Stimulated activated CD4-positive, alpha-beta T cell treated with anti-CD3 and anti-CD28 coated beads, Interleukin-12 subunit alpha, Interleukin-12 subunit beta, amount 100 ng/mL, for 48 hours (primary cell): ENCODE measurements at places on chromosomes 5 and 9.

- no peak for DNase-seq
Observed at GRCh38 chr5:133933670-133934295, 34.6 kb downstream of the C5orf15 start.

GRCh38 chr5:82792096-82792495 is 285.1 kb downstream of the TMEM167A start:
- no peak for DNase-seq

GRCh38 chr5:134005417-134006061 is 764 bp upstream of the VDAC1 start:
- DNase-seq = no peak

DNA sequence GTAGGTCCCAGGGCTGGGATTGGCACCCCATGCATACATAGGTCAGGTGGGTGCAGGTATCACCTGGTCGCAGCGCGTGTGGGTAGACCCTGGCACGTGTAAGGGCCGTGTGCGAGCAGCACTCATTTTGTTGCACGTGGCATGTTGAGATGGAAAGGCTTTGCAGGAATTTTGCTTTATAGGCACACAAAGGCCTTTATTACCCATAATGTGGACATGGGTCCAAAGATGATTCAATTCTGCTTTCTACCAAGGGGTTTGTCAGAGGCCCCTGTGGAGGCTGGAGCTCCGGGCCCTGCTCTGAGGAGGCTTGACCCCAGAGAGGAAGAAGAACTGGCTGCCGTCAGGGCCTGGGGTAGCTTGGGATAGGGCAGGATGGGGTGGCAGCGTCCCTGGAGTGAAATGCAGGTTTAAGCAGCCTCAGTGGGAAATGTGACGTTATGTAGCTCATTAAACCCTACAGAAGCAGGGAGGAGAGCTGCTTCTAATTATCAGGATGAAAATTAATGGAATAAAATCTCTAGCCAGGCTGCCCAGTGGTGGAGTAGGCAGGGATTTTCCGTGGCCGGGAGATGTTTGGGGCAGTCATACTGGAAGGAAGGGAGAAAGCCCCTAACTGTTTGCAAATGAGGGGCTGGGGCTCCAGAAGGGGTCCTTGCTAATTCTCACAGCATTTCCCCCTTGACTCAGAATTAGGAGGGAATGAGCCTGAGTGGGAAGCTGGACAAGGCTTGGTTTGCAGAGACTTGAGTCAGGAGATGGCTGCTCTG is 103.3 kb upstream of the PITX1 start:
- no peak for DNase-seq

GRCh38 chr9:36222449-36222848 is 31.7 kb downstream of the CLTA start:
- DNase-seq = no peak

DNA sequence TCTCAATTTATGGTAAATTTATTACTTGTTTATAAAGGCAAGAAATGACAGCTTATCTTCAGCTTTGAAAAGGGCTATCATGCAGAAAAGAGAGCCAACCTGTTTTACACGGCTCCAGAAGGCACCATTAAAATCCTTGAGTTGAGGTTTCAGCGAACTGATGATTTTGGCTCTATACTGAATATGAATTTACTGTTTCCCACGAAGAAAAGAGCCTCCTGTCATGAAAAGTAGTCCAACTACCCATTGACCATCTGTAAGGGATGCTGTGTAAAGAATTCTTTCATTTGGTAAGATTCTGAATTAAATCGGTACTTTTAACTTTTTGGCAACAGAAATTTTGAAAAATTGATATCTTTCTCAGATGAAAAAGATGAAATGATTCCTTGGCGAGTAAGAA is 657.6 kb upstream of the ZNF608 start:
- no peak for DNase-seq

DNA sequence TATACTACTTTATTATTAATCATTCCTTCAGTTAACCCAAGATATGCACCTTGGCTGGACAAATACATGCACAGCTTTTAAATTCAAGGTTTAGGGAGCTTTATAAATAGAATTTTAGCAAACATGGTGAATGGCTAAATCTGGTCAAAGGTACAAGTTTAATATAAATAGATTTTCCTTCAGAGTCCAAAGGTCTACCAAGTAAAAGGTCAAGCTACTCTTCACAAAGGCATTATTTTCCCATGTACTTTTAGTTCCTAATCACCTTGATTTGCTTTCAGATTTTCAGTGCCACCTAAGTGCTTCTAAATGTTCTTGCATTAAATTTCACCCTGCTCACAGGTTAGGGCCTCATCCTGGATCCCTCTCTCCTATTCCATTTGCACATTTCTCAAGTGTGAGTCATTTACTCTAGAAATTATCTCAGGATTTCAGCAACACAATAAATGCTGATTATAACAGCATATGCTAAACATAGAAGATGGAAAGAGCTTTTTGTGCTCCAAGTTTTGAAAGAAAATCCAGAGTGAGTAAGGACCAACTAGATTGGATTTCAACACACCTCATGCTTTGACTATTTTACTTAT is 459.4 kb upstream of the ITGA1 start:
- no peak for DNase-seq

DNA sequence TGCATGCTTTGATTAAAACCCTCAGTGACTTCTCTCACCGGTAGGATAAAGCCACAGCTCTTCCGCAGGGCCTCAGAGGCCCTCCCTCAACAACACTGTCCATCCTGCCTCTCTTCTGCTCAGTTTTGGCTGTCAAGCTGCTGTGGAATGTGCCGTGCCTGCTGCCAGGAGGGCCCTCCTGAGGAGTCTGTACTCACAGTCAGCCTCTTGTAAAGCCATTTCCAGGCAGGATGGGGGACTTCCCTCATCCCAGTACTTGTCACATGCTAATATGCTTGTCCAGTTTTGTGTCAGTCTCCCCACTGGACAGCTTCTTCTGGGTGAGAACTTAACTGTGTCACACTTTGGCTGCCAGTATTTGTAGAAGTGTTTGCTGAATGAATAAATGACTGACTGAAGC is 13.9 kb upstream of the DDX41 start:
- no peak for DNase-seq

- DNase-seq = no peak
Observed at GRCh38 chr5:173833196-173833985, 54.8 kb upstream of the CPEB4 start.

GRCh38 chr5:65874241-65874640 is 52.1 kb upstream of the ERBIN start:
- DNase-seq = no peak

GRCh38 chr9:133260334-133261102 is 14.5 kb downstream of the ABO start:
- no peak for DNase-seq

DNA sequence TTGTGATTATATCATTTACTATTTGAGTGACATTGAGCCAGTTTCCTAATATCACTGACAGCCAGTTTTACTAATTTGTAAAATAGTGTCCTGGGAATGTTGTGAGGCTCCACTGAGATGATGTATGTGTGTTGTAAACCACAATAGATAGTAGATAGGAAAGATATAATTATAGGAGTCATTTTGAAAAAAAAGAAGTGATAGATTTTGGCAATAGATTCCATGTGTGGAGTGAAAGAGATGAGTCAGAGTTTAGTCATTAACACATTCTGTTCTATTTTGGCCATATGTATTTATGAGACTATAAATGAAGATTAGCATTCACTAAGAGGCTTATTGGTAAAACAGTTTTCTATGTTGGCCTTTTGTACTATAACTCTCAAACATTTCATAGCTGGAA is 388.2 kb downstream of the FAM170A start:
- no peak for DNase-seq

DNA sequence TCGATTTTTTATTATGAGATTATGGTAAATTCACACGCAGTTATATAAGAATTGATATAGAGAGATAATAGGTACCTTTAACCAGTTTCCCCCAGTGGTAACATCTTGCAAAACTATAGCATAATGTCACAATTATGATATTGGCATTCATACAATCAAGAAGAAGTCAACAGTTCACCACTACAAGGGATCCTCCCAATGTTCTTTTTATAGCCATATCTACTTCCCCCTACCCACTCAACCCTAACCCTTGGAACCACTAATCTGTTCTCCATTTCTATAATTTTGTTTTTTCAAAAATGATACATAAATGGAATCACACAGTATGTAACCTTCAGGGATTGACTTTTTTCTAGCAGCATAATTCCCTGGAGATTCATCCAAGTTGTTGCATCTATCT is 9.8 kb downstream of the ACTL7B start:
- no peak for DNase-seq

DNA sequence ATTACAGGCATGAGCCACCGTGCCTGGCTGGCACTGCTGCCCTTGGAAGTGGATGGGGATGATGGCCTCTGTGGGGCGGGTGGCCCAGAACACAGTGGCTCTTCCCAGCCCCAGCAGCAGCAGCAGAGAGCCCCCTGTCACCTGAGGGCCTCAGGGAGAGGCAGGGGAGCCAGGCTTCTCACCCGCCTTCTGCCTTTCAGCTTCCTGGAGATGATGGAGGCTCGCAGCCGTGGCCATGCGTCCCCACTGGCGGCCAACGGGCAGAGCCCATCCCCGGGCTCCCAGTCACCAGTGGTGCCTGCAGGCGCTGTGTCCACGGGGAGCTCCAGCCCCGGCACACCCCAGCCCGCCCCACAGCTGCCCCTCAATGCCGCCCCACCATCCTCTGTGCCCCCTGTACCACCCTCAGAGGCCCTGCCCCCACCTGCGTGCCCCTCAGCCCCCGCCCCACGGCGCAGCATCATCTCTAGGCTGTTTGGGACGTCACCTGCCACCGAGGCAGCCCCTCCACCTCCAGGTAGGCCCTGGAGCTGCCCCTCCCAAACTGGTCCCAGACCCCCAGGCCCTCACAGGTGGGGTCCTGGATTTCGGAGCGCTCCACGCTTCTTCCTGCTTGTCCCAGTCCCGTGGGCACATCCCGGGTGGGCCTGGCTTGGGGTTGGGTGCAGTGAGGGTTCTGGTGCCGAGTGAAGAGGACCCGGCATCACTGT is 5.0 kb upstream of the AJM1 start:
- DNase-seq = no peak

DNA sequence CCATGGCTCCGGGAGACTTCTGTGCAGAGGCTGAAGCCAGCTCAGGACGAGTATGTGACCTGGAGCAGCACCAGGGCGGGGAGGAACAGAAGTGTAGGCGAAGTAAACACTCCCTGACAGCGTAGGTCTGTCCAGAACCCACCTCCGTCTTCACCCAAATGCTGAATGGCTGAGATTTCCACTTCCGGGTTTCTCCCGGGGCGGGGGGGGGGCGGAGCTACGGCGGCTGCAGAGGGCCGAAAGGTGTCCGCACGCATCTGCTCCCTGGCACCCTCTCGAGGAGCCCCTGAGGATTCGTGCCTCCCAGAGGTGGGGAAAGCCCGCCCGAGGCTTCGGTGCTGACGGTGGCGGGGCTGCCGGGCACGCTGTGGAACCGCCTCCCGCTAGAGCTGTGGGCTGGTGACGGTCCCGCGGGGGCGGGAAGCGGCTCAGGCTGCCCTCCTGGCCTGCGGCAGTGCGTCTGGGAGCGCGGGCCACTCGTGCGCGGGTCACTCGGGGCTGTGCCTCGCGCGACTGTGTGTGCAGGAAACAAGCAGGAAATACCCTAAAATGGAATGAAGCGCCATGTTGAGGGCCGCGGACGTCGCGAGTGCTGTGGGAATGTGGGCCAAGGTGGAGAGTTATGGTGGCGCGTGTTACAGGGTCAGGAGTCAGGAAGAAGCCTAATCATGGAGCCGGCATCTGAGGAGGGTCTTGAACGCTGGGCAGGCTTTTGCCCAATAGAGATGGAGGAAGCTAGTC is 1425.4 kb downstream of the FOXD4L5 start:
- DNase-seq = no peak

- no peak for DNase-seq
Observed at GRCh38 chr5:175575301-175575700, 82.6 kb upstream of the HRH2 start.

DNA sequence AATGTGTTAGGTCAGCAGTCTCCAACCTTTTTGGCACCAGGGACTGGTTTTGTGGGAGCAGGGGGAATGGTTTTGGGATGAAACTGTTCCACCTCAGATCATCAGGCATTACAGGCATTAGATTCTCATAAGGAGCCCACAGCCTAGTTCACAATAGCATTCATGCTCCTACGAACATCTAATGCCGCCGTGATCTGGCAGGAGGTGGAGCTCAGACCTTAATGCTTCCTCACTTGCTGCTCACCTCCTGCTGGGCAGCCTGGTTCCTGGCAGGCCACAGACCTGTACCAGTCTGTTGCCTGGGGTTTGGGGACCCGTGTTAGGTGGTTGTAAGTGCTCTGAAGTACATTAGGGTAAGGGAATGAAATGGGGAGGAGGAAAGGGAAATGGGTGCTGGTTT is 9.7 kb upstream of the CTNNA1 start:
- no peak for DNase-seq

- no peak for DNase-seq
Observed at GRCh38 chr5:14406554-14406849, 175.1 kb upstream of the OTULINL start.

GRCh38 chr9:696332-697323 is 144.9 kb upstream of the DMRT1 start:
- DNase-seq = no peak

- no peak for DNase-seq
Observed at GRCh38 chr5:132949136-132949535, 14.3 kb downstream of the AFF4 start.

DNA sequence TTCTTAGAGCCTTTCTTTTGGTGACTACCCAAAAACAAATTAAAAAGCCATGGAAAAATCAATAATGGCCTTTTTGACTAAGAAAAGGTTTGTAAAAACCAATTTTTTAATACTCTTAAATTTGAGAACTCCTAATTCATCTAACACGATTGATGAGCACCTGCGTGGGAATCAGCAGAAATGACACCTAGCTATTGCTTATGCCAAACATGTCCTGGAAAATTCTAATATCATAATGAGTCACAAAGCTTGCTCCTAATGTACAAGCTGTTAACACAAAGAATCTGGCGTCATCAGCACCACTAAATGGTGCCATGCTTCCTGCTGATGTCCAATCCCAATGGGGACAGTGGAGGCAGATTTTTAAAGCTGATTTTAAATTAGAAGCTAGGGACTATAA is 146.2 kb upstream of the LRRTM2 start:
- no peak for DNase-seq

- DNase-seq = no peak
Observed at GRCh38 chr5:124156415-124156996, 589.9 kb downstream of the ZNF608 start.

DNA sequence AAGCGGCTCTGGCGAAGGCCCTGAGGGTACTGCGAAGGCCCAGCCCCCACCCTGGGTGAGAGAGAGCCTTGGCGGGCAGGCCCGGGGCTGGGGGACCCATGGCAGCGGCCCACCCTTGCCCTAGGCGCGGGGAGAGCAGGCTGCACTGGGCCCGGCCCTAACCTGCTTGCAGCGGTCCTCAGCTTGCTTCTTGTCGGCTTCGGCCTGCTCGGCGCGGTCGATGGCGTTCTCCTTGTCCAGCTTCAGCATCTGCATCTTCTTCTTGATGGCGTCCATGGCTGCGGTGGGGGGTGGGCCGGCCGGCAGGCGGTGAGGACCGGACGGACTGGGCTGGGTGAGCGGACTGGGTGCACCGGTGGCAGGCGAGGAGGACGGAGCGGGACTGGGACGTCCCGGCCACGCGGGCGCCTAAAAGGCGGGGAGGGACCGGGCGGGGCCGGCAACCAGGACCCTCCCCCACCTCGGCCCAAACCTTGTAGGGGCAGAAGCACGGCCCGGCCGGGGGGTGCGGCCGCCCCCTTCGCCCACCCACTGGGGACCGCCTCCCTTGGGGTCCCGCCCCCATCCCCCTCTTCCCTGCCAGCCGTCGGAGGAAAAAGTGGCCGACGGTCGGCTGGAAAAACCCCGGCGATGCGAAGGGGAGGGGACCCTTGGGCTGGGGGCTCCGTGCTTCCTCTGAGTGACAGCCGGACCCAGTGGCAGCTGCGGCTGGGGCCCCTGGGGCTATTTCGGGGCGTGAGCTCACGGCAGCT is at the start of gene TPM2:
TPM2 (minus strand) TSS at position 384 of the 752 bp plus-strand sequence; CDS start at position 276, 108 bp downstream.
- DNase-seq = no peak

- DNase-seq = no peak
Observed at GRCh38 chr9:100700689-100701318, 122.9 kb downstream of the CAVIN4 start.
